ENCODE measurements at places on chromosomes 4 and X.

- DNase-seq, result no peak
These were observed 372.7 kb downstream of the INPP4B start for GRCh38 chr4:142473218-142473959.

DNA sequence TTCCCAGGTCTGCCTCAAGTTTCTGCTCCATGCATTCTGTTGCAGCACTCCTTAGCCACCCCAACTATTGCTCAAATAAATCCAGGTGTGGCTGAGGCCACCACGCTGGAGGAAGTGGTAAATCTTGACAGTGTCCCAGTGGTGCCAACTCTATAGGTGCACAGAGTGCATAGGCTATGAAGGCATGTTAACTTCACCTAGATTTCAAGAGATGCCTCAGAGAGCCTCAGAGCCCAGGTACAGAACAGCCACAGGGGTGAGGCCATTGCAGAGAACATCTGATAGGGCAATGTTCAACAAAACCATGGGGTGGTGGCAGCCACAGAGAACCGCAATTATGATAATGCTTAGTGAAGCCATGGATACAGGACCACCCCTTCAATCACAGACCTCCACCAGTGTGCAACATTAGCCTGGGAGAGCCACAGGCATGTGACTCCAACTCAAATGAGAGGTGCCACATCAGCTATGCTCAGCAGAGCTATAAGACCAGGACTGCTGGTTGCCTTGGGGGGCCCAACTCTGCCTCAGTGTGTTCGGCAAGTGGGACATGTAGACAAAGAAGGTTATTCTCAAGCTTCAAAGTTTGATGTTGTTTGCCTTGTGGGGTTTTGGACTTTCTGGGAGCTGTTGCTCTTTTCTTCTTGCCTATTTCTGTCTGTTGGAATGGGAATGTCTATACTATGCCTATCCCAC, 468.7 kb downstream of the ANKRD50 start:
- DNase-seq, result no peak

GRCh38 chr4:47340914-47341313, 122.6 kb downstream of the COMMD8 start:
- no peak for DNase-seq

GRCh38 chrX:9271789-9272525, 192.9 kb upstream of the TBL1X start:
- DNase-seq, result no peak

- DNase-seq, result no peak
These were observed 17.5 kb upstream of the UGDH start for GRCh38 chr4:39544580-39545315.

- no peak for DNase-seq
These were observed 87.6 kb upstream of the SLC4A4 start for GRCh38 chr4:71251261-71251660.

DNA sequence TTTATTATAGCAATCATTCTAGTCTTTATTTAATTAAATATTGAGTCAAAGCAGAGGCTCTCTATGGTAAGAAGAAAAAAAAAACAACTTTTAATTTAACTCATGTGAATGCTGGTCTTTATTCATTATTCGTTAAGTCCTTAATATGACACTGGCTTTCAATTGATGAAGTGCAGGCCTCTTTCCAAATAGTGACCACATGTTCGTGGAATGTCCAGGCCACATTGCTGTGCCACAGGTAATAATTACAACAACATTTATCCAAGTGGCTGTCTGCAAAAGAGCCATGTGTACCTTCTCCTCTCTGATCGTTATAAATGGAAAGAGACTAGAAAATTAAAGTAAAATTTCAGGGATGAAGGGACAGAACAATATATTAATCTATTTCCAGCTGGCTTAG, 220.1 kb upstream of the PABPC4L start:
- DNase-seq, result no peak

GRCh38 chr4:2417765-2418649, at the start of gene ZFYVE28:
TSS of gene ZFYVE28 (minus strand) at chr4:2418645. CDS start at chr4:2418323, 322 bp downstream.
- DNase-seq, result no peak

- DNase-seq, result no peak
These were observed 544.3 kb downstream of the TRIML1 start for GRCh38 chr4:188683571-188683970.

DNA sequence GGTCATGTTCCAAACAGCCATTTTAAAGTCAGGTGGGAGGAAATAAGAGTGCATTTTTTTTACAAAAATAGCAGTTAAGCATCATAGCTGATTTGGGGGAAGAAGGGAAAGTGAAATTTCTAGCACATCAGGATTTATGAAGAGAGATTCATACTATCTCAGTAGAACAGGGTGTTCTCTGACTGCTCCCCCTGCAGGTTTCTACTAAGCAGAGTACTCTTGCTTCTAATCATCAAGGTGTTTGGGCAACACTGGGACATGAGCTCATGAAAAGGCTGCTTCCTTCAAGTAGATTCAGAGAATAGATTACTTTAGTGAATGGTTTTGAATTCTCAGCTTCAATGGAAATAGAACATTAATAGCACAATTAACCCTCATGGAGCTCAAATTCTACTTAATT, 591.4 kb upstream of the PCDH10 start:
- DNase-seq, result no peak

- DNase-seq, result no peak
These were observed 77.4 kb upstream of the PRSS48 start for GRCh38 chr4:151199319-151200190.
